ENCODE measurements at places on chromosomes 11 and 22.

- DNase-seq, result no peak
Measured at GRCh38 chr11:102729849-102730815, 5.4 kb upstream of the MMP8 start.

DNA sequence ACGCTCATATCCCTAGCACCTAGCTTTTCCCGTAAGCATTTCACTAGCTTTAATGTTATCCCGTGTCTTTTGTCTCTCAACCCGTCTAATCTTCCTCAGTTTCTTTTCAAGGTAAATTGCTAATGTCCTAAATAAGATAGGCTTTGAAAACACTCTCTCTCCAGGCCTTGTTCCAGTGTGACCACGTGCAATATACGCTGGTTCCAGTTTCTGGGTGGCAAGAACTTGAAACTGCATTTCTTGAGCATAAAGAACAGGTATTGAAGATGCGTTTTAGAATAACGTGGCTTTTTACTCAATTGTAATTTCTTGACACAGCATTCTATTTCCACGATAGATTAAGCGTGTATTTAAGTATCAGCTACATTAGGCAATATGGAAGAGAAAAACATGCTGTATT lies 1.1 kb downstream of the CDC45 start:
- DNase-seq, result no peak

DNA sequence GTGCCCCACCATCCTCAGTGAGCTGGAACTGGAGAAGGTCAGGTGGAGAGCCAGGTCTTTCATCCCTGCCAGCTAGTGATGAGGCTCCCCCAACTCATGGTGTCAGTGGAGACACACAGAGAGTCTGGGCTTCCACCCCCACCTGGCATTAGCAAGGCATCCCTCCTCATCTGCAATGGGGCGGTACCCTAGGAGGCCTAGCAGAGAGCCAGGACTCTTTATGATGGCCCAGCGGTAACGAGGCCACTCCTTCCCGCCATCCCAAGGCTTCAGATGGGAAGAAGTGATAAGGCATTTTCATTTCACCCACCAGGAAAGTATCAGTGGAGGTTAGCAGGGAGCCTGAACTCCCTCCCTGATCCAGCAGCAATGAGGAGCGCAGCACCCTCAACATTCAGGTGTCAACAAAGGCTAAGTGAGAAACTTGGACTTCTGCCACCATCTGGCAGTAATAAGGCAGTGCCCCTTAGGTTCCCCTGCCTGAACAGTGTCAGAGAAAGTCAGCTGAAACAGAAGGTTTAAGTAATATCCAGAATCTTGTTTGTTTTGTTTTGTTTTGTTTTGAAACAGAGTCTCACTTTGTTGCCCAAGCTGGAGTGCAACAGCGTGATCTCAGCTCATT lies 40.5 kb upstream of the FBLN1 start:
- no peak for DNase-seq

DNA sequence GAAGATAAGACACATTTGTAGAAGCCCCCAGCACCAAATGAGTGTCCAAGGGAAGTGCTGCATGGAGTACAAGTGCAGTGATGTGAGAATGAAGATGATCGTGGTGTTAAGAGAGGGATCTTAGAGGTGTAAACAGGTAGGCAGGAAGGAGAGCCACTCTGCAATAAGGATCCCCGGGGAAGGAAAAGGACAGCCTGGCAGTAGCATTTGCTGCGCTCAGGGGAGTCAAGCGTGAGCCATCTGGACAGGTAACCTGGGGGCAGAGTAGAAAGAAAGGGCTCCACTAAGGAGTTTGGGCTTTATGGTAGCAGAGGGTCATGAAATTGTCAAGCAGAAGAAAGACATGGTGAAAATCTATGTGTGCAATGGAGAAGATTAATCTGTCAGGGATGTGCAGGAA lies 587.2 kb downstream of the BUD13 start:
- DNase-seq, result no peak

DNA sequence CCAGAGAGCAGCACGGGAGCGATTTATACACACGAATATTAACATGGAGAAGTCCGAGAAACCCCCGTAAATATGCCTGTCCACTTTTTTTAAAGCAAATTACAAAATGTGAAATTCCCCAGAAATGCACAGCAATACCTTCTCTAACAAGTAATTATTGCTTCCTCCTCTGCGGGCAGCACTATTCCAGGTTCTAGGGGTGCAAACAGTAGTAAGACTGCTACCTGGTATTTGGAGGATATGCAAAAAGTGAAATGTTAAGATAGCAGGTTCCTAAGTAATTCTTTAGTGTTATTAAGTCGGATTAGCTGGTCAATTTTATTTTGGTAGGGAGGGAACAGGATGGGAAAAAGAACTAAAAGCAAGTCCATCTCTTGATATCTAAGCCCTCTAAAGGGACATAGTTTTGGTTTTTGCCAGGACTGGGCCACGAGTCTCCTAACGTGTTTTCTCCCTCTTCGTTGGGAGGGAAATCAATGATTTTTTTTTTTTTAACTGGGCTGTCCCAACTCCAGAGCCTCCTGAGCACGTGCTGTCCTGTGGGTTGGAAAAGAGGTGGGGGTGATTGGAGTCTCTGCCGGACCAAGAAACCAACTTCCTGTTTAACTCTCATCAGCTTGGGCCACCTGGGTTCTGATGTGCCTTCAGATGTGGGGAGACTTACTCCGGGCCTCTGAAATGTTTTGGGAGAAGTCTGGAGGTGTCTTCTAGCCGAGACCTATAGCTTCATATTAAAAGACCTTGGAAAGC lies 1.7 kb upstream of the XBP1 start:
- DNase-seq, result no peak

DNA sequence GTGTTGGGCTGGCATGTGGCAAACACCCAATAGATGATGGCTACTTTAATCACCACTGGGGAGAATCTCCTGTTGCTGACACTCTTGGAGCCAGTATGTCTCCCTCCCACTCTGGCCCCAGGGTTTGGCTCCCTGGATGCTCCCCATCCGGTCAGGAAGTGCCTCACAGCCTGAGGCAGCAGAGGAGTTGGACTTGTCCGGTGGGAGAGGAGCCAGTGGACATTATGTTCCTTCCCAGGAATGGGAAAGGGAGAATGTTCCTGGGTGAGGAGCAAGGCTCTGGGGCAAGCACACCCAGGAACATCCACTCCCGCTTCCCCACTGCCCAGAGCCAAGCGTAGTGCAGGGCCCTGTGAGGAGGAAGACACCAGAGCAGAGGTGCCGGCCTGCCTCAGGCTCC lies 84.6 kb upstream of the NAV2 start:
- no peak for DNase-seq

- DNase-seq, result no peak
Measured at GRCh38 chr11:5516599-5516998, at the start of gene UBQLNL. TSS of gene UBQLNL (minus strand) at chr11:5516699. CDS start at chr11:5516441, 258 bp downstream.

All from stimulated activated CD4-positive, alpha-beta T cell treated with anti-CD3 and anti-CD28 coated beads, Interleukin-4, amount 100 ng/mL, for 1 hour (primary cell).